Ecto neural progenitor cell (in vitro differentiated cells): ENCODE measurements at places on chromosomes 5 and 9.

GRCh38 chr9:78210841-78211301 is 25.0 kb upstream of the CEP78 start:
- no peak for DNase-seq

DNA sequence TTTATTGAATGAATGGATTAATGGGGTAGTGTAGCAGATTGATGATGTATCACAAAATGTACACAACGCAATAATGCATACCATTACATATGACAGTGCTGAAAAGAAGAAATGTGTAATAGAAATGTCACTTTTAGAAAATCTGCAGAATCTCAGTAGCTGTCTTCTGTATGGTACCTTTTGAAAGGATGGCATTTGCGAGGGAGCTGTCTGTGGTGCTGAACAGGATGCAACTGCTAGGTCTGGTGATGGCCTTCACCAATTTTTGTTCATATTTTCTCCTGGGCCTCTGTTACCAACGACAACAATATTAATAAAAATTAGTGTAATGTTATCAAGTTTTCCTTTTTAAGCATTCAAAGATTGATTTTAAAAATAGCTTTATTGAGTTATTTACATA is 36.2 kb upstream of the OTULIN start:
- DNase-seq: peak; percentile 56

- no peak for DNase-seq
Observed at GRCh38 chr5:178080618-178081410, 32.5 kb upstream of the N4BP3 start.

- no peak for DNase-seq
Observed at GRCh38 chr5:43802119-43802518, 199.1 kb downstream of the NNT start.

GRCh38 chr5:98102936-98103335 is 670.5 kb upstream of the RGMB start:
- DNase-seq: no peak

DNA sequence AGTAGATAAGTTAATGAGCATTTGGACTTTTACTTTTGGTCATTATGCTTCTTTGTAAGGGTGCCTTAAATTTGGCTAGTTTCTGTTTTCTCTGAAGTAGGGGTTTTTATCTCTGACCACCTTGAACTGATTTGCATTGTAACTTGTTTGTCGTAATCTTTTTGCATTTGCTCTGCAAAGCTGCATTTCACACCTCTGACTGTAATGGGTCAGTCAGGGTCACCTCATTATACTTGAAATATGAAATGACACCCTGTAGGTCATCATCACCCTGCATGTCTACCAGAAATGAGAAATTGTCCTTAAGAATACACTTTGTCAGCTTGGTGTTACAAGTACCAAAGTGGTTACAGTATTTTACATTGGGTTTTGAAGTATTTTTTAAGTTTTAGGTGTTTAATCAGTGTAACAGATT is 74.0 kb downstream of the KCNN2 start:
- DNase-seq: no peak

GRCh38 chr9:89295400-89295799 is 15.6 kb upstream of the CKS2 start:
- no peak for DNase-seq

GRCh38 chr5:75338408-75338807 is 1.4 kb downstream of the HMGCR start:
- DNase-seq: no peak

GRCh38 chr5:77867194-77867691 is 91.1 kb upstream of the TBCA start:
- no peak for DNase-seq
